ENCODE measurements at places on chromosomes 2 and 18.
A peak's percentile ranks its signal among the peaks of the same experiment; 100 is the strongest.

GRCh38 chr2:163733956-163734355, 1.9 kb downstream of the FIGN start:
- DNase-seq: no peak

DNA sequence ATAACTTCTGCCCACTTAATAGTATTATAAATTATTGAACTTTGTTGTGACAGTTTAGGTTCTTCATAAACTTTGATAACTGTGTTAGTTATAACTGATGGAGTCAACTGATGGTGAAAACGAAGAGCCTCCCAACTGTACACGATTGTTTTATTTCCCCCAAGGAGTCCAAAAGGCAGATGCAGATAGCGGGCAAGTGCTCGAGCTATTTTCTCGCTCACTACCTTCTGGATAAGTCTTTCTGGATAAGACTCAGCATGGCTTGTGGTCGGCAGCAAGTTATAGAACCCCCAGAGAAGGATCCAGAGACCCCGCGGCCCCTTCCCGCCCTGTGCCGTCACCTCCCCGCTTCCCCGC, 517 bp downstream of the GCFC2 start:
- no peak for DNase-seq

GRCh38 chr2:19026261-19026660, 332.2 kb downstream of the OSR1 start:
- DNase-seq: no peak

DNA sequence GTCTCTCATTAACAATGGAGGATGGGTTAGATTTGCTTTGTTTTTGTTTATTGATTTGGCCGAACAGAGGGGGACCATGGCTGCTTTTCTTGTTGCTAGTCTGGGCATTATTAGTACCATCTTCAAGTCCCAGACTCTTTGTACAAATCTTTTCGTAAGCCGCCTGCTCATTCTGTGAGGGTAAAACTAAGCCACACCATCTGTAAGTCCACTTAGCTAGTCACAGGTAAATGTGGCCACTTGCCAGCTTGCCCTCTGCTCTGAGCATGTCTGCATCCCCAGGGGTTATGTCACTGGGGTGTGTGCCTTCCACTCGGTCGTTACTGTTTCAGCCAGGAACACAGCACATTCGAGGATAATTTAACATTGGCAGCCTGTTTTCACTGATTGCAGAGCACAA, 85.6 kb downstream of the SMIM21 start:
- no peak for DNase-seq

GRCh38 chr2:18903750-18904149, 314.4 kb upstream of the NT5C1B start:
- DNase-seq: no peak

GRCh38 chr2:241179899-241180298, 8.6 kb upstream of the ANO7 start:
- peak; percentile 50 for DNase-seq

- DNase-seq: no peak
These were observed 59.9 kb downstream of the CRIM1 start for GRCh38 chr2:36415381-36416022.

DNA sequence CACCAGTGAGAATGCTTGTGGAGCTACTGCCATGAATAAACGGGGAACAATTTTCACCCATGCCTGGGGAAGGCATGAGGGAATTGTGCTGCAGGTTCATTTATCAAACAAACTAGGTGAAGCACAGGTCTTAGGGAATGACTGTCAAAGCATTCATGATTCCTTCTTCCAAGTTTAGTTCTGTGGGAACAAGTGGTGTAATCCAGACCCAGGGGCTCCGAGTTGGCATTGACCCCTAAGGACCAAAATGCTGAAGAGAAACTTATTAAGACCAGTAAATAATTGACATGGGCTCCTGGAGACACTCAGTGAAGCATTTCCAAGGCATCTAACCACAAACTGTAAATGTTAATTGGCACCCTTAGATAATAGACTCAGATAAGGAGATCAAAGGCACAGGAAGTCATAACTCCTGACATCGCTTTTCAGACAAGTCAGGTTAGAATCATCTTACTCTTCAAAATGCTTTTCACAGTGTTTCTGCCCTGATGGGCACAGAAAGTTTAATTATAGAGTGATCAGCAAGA, 96.9 kb downstream of the SPP2 start:
- no peak for DNase-seq

GRCh38 chr2:177753682-177754491, 318.7 kb downstream of the PDE11A start:
- DNase-seq: peak; percentile 71

GRCh38 chr2:29487967-29488555, 372.8 kb downstream of the CLIP4 start:
- DNase-seq: no peak

- no peak for DNase-seq
These were observed 221.9 kb downstream of the ZNF407 start for GRCh38 chr18:74819433-74820059.

- DNase-seq: no peak
These were observed 15.6 kb upstream of the ANTXR1 start for GRCh38 chr2:68997401-68997800.

DNA sequence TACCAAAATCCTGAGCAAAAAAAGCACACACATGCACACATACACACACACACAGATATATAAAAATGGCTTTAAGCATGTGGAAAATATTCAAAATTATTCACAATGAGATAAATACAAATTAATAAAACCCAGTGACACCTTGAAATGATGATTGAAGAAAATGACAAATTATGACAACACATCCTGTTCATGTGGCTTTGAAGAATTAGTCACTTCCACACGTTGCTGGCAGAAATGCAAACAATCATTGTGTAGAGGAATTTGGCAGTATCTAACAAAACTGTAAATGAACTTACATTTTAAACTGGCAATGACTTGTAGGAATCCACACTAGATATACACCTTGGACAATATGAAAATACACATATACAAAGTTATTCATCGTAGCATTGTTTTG, 95.8 kb upstream of the RGPD4 start:
- no peak for DNase-seq

DNA sequence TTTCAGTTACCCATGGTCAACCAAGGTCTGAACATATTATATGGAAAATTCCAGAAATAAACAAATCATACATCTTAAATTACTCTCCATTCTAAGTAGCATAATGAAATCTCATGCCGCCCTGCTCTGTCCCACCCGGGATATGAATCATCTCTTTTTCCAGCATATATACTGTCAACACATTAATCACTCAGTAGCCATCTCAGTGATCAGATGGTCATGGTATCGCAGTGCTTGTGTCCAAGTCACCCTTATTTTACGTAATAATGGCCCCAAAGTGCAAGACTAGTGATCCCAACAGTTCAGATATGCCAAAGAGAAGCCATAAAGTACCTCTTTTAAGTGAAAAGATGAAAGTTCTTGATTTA, 43.8 kb downstream of the OSBPL6 start:
- DNase-seq: no peak

GRCh38 chr2:189516546-189516945, 64.0 kb downstream of the SLC40A1 start:
- DNase-seq: no peak

- no peak for DNase-seq
These were observed 789.7 kb upstream of the RAB6C start for GRCh38 chr2:129189617-129190319.
